Activated T-cell treated with anti-CD3 and anti-CD28 coated beads for 4 hours (primary cell): ENCODE measurements at places on chromosomes 7 and 10.

DNA sequence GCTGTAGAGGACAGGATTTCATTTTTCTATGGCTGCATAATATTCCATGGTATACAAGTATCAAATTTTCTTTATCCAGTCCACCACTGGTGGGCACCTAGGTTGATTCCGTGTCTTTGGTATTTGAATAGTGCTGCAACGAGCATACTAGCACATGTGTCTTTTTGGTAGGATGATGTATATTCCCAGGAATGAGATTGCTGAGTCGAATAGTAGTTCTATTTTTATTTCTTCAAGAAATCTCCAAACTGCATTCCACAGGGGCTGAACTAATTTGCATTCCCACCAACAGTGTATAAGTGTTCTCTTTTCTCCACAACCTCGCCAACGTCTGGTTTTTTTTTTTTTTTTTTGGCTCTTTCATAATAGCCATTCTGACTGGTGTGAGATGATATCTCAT lies 550.0 kb downstream of the REEP3 start:
- no peak for DNase-seq

DNA sequence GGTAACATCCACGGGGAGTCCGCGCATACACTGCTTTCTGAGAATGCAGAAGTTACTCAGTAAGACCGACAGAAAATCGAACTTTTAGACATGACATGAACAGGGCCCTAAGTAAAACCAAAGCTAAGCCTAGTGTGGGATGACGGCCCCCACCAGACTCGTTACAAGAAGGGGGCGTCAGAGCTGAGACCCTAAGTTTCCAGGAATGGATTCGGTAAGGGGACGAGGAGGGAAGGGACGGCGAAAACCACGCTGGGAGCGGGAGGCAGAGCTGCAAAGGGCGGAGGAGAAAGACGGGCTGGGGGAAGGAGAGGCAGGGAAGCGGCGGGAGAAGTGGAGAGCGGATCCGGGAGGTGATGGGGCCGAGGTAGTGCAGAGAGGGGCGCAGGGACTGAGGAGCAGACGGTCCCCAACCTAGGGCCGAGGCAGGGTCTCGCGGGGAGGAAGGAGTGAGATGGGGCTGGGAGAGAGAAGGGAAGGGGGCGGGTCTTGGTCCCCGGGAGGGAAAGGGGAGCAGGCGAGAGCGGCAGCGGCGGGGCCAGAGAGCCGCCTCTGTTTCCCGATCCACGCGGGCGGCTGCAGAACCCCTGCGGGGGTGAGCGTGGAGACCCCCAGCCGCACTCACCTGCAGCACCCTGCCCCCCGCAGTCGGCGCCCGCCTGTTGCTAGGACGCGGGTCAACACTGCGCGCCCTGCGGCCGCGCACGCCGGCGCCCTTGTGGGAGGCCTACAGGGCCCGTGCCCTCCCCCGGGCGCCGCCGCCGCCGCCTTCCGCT lies 513 bp downstream of the ODAD2 start:
- no peak for DNase-seq

GRCh38 chr10:130499541-130499940 lies 363.4 kb downstream of the GLRX3 start:
- no peak for DNase-seq

DNA sequence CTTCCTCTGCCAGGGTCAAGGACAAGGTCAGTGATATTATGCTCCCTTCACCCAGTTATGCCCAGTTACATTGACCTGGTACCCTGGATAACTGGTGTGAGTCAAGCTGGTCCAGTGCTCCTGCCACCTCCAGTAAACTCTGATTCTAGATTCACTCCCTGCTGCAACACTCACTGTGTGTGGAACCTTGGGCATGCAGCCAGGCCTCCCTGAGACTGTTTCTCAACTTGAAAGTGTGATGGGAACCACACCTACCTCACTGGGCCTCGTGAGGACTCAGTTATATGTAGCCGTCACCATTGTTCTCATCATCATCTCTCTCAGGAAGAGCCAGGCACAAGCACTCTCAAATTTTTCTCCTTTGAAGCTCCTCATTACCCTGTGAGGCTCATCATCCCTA lies 935 bp upstream of the ZNF736 start:
- DNase-seq: no peak

DNA sequence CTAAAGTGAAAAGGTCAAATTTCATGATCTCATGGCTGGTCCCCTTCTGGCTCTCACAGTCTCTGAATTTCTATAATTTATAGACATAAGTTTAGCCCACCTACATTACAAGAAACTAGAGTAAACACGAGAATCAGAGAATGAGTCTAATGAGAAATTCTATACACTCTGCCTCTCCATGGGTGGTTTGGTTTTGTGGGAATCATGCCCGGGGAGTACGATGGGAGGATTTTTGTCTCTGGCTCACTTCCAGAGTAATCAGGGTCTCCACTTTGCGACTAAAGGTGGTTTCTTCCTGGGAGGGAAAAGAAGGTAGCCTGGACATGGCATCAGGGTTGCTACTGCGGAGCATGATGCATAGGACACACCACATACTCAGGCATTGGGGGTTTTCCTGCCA lies 69.7 kb downstream of the MRC1 start:
- DNase-seq: no peak

- no peak for DNase-seq
These were observed 32.3 kb upstream of the IMMP2L start for GRCh38 chr7:111594602-111595001.
